ENCODE measurements at places on chromosomes 12 and 14.

DNA sequence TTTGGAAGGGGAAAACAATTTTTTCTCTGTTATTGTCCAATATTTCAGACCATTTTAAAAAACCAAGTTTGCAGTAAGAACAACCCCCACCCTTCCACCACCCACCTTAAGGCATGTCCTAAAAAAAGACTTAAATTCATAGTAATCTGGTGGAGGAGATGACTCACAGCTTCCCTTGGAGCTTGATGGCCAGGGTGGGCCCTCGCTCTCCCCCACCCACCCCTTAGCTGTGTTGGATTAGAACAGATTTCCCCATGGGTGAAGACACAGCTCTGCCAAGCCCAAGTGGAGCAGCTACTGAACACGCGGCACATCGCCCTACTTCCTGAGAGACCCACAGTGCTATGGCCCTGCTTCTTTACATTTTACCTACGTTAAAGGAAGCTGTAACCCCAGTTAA lies 140.3 kb downstream of the GCH1 start:
- DNase-seq, result no peak

DNA sequence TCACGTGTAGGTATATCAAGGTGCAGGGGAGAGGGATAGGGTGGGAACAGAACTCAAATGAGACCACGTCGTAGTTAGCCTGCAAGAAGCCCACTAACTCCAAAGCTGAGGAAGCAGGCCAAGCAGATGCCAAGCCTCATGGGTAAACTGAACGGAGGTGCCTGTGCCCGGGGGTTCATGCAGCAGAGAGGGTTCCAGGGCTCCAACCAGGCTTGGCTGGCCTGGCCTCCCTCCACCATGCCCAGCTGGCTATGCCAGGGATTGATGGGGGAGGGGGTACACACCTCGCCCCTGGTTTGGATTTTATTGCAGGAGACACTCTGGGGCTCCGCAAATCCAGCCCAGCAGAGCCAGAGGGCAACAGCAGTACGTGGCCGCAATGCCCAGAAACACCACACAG lies 27.3 kb downstream of the PXN start:
- DNase-seq, result no peak

DNA sequence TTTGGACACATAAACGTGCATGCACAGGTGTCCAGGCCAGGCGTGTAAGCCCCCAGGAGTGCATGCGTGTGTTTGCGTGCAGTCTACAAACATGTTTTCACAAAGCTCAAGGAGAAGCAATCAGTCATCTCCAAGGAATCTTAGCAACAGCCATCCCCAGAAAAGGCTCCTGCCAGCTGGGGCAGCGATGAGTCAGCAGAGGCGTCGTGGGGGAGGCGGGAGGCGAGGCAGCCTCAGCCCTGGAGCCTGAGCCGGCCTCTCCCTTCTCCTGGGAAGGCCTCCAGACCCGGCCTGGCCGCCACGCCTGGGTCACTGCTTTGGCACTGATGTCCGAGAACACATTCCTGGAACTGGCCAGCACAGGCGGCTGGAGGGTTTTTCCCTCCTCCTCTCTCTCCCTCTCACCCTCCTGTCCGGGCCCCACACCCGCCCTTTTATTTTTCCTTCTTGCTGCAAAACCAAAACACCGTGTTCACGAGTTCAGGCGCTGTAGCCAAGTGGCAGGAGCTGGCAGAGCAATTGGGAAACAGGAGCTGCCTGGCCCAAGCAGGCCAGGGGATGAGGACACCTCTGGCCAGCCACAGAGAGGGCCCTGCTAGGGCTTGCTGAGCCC lies 92.7 kb downstream of the LRRC74A start:
- DNase-seq, result peak; percentile 87

DNA sequence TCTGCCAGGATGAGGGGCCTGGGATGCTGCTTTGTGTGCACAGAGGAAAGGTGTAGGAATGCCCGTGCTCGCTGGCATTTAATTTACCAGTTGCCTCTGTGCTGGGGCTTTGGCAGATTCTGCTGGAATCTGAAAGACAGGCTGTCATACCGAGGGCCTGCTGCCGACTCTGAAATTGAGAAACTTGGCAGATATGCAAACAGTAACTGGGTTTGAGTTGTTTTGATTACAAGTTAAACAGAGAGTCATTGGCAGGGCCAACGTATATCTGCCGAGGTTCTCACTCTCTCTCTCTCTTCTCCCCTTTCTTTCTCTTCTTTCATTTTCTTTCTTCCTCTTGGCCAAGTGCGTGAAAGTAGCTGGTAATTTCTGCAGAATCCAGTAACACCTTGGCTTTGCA lies 618.7 kb downstream of the VRK1 start:
- no peak for DNase-seq

DNA sequence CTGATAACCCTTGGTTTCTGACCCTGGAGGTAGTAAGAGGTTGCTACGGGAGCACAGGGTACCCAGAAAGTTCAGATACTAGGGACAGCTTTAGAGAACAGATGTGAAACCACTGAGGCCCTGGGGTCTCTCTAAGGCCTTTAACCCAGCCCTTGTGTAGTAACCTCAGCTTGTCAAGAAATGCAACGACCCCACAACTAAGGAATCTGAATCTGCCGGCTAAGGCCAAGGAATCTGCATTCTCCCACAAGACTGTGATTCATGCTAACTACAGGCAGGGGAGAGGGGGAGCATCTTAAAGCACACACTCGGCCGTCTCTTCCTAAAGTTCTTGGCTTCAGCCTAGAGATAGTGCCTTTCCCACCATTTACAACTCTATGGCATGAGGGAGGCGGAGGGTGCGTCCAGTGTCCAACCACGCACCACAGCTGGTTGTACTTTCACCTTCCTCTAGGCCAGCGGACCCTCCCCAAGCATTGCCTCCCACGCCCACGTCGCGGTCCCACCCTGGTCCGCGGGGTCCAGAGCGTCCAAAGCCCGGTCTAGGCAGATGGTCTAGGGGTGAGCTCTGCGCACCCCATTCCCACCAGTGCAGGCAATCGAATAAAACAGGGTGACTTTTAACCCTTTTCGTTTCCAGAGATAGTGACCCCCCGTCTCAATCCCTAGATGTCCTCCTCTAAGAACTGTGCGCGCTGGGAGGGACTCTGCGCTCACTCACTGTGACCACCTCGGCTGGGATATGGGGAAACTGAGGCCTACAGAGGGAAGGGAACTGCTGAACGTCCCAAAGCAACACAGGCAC lies 735 bp upstream of the VASH1 start:
- no peak for DNase-seq

- peak; percentile 34 for DNase-seq
Measured at GRCh38 chr14:20415782-20416206, 2.5 kb upstream of the TEP1 start.

GRCh38 chr12:94261119-94261518 lies 112.7 kb downstream of the PLXNC1 start:
- DNase-seq, result no peak

- DNase-seq, result peak; percentile 98
Measured at GRCh38 chr14:31921721-31922120, 155.4 kb upstream of the ARHGAP5 start.

- DNase-seq, result no peak
Measured at GRCh38 chr12:2320841-2321240, 268.1 kb downstream of the CACNA1C start.

DNA sequence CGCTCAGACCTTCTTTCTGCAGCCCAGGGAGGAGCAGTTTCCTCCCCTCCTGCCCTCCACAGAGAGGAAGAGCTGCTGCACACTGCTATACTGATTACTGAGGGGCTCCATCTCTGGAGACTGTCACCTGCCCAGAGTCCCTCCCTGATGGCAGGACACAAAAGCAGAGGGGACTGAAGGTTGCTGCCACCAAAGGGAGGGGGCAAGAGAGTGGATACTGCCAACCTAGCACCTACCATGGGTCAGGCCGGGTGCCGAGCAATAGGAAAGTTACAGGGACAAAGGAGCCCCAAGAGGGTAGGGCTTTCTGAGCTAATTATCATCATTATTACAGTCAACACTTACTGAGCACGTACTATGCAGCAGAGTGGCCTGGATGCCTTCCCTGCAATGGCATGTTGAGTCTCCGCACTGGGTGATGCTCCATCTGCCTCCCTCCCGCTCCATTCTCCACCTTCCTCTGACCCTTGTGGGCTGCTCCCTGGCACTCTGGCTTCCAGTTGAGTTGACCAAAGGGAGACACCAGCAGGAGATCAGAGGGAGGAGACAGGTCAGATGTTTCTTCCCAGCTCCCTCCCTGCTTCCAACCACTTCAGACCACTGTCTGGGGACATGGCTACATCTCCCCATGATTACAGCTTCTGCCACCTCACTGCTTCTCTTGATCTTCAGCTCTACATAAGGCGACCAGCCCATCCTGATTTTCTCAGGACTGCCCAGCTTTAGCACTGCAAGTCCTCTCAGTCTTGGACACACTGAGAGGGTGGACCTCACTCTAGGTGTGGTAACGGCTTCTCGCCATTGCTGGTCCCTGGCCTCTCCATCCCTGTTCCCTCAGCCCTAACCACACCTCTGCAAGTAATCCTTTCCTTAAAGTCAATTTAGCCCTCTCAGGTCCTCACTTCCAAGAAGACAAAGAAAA lies 2.6 kb upstream of the KRT79 start:
- no peak for DNase-seq

DNA sequence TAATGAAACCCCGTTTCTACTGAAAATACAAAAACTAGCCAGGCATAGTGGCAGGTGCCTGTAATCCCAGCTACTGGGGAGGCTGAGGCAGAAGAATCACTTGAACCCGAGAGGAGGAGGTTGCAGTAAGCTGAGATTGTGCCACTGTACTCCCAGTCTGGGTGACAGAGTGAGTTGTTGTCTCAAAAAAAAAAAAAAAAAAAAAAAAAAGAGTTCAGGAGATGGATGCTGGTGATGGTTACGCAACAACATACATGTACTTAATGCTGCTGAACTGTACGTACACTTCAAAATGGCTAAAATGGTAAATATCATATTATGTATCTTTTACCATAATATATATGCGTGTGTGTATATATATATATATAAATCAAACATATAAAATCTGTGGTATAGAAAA lies 29.0 kb downstream of the ACTN1 start:
- DNase-seq, result no peak

- DNase-seq, result no peak
Measured at GRCh38 chr12:19431407-19432308, 7.6 kb upstream of the AEBP2 start.

DNA sequence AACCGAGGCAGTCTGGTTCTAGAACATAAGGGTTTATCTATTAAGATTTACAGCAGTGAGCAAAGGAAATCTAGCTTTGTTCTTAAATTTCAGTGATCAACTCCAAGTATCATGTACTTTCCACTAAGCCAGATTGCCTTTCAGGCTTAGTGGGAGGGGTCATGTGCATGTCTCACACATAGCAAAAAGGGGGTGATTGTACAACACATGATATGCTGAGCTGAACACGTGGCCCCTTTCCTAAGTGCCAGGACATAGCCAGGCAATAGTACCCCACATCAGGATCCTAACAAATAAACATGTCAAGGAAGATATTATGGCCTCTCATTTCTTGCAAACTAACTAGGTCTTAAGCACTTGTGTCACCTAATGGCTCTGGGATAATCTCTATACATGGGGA lies 347.2 kb downstream of the C12orf75 start:
- DNase-seq, result peak; percentile 80

DNA sequence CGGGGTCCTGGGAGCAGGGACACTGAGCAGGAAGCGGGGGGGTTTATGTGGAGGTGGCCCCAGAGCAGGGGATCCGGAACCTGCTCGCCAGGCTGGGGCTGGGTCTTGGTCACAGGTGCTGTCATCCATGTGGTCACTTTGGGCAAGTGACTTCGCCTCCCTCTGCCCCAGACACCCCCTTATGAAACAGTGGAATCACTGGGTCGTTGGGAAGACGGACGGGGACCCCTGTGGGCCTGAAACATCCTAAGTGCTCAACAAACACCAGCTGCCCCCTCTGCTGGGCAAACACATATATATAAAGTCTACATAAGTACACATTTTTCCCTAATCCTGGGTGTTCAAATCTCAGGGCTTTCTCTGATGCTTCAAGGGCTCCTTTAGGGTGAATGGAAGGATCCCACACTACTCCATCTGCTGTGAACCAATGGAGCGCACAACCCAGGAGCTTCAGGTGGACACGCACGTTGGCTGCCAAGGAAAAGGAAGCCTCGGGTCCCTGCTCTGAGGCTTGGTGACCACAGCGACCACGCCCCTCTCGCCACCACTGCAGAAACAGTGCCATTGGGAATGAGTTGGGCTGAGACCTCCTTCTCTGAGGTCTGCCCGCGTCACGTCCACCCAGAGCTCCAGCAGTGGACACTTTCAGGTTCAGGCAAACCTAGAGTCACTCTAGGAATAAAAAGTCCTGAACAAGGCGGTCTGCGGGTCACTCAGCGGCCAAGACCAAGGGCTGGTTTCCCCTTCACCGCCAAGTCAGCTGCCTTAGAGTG lies 54.6 kb downstream of the CDC42BPB start:
- no peak for DNase-seq

GRCh38 chr12:127548123-127548553 lies 718.8 kb upstream of the TMEM132C start:
- no peak for DNase-seq

- DNase-seq, result no peak
Measured at GRCh38 chr12:123238330-123238682, 5.1 kb downstream of the MTRFR start.

GRCh38 chr12:47954058-47954457 lies 9.3 kb upstream of the TMEM106C start:
- no peak for DNase-seq

DNA sequence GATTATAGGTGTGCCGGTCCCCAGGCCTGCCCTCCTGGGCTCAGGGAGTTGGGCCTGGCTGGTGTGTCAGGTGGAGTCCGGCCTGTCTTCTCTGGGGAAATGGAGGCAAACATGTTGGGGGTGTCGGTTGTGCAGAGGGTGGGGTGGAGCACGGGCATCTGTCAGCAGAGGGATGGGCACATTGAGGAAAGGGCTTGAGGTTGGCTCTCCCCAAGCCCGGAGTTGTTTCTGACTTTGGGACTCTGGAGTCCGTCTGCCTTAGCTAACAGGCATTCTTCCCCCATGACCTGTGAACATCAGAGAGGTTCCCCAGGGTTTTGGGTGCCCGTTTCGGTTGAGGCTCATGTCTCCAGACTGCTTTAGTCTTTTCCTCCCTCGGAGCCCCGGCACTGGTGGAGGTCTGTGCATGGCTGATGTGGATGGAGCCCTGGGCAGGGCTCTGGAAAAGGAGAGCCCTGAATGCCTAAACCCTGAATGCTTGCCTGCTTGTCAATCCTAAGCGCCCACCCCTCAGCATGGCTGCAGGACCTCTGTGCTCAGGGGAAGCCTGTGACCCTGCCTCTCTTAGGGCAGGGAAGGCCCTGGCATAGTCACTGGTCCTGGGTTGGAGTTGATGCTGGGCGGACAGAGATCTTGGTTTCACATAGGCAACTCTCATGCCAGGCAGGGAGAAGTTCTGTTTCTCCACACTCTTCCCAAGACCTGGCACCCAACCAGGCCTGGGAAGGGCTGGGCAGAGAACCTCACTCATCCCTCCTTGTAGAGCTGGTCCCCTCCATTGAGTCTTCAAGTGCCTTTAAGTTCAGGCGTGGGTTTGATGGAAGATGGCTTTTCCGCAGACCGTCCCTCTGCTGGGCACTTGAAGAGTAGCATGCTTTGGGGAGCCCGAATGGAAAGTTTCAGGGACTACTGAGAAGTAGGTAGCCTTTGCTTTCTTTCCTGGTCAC lies 12.9 kb downstream of the NYNRIN start:
- DNase-seq, result peak; percentile 77
